ENCODE measurements at places on chromosomes 12 and 14. TPM values are rescaled to one million over a fixed set of nuclear protein-coding genes. Genes with fewer than 3 reads are reported as not detected.

- no peak for DNase-seq
These were observed 92.9 kb upstream of the EGLN3 start for GRCh38 chr14:34043627-34044372.

Gene ITGA5
- total RNA-seq: 1,054 TPM

- no peak for DNase-seq
These were observed 1541.9 kb downstream of the AACS start for GRCh38 chr12:126607157-126607556.

GRCh38 chr14:32932914-32933628 is 5.6 kb upstream of the NPAS3 start:
- no peak for DNase-seq

Gene LRRC10
- not detected for total RNA-seq

DNA sequence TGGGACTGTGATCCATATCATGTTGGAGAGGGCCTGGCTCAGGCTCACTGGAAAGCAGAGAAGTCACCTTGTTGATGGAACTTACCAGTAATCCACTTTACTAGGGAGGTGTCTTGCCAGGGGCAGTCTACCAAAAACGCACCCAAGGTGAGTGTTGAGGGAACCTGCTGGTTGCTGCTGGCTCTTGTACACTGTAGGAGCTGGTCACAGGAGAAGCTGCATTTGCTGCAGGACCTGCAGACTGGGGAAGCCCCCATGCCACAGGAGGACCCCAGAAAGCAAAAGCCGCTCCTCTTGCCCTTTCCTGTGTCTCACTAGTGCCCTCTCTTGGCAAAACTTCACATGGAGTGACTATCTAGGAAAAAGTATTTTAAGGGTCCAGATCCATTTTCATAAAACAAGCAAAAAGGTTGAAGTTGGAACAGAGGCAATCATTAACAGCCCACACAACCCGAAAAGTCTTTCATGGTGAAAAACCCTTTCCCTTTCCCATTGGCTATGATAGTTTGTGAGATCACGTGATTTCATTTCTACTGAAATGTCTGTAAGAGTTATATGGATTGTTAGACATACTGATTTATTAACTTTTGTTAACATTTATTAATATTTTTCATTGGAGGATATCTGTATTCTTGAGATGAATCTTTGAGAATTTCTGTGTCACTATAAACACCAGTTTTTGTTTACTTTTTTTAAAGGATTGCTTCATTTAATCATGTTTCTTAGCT is 59.2 kb downstream of the RASSF8 start:
- peak; percentile 60 for DNase-seq

GRCh38 chr12:26746121-26746714 is 86.8 kb downstream of the ITPR2 start:
- DNase-seq: no peak

GRCh38 chr12:105109465-105110212 is 2.1 kb downstream of the WASHC4 start:
- DNase-seq: no peak

GRCh38 chr12:63150713-63151622 is at the start of gene AVPR1A:
AVPR1A (minus strand) TSS chr12:63151201; CDS start chr12:63150836, 365 bp downstream.
- no peak for DNase-seq

Gene SLCO1B3
- not detected for total RNA-seq

DNA sequence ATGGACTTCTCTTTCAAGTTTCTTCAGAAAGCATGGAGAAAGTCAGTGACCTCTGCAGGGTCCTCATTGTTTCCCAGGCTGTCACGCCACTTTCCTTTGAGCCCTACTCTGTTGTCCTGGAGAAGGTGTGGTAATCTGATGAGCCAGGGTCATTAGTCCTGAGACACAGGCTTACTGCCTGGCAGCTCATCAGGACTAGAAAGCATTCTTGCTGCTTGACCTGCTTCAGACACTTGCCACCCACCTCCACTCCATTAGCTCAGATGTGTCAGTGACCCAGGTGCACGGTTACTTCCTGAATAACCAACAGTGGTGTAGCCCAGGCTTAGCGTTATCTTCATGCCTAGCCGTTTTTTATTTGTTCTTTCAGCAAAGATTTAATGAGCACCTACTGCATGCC is 93.9 kb downstream of the FGD4 start:
- DNase-seq: no peak

DNA sequence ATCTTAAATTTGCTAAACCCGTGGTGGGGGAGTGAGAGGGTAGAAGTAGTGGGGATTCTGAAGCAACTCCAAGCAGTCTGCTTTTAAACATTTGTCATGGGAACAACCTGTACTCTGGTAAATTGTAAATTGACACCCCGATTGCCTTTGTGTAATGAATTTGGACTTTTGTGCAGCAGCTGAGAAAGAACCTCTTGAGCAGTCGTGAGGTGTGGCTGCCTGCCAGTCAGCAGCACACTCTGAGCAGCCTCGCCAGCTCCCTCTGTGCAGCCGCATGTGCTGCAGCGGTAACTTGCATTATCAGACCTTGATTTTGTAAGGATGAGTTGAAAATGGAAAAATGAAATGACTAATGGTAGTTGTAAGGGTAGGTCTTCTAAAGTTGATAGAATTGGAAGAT is 74.3 kb downstream of the SUSD6 start:
- DNase-seq: no peak

- DNase-seq: no peak
These were observed 912.4 kb downstream of the VRK1 start for GRCh38 chr14:97709552-97709951.

Gene TAS2R9
- 0.18 TPM for total RNA-seq

Gene LRP1
- total RNA-seq: 21.4 TPM

Gene KCNK13
- not detected for total RNA-seq

- DNase-seq: no peak
These were observed 6.5 kb downstream of the TTC7B start for GRCh38 chr14:90809530-90810312.

- no peak for DNase-seq
These were observed 539.0 kb downstream of the VRK1 start for GRCh38 chr14:97336179-97336578.

GRCh38 chr12:76866726-76867125 is 12.1 kb downstream of the CSRP2 start:
- DNase-seq: no peak

DNA sequence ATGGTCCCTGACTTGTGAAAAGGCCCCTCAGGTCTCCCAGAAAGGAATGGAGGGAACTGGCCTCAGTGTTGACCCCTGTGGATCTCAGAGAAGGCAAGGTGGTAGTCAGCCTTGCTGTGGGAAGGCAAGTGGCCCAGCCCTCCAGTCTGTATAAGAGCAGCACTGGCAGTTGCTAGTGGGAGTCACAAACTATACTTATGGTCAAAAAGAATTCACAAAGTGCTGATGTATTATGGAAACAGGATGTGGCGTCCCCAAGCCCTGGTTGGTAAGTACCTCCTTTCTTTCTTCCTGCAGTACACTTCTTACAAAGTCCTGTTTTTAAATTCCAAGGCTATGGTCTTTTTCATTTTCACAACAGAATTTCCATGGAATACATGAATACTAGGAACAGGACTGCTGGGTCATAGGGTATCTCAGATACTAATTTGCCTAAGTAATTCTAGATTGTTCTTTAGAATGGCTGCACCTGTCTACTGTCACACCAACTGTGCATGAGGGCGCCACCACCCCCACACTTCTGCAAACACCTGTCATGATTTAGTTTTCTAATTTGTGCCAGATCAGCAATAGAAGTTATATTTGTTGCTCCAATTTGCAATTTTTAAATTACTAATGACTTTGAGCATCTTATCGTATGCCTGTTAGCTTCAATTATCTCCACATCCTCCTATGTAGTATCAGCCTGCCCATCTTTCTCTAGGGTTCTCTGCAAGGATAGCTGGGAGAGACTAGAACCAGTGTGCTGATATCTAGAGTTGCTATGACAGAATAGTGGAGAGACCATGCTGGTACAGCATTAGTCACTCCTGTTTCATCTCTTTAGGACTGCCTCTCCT is 40.7 kb upstream of the TMEM263 start:
- no peak for DNase-seq

DNA sequence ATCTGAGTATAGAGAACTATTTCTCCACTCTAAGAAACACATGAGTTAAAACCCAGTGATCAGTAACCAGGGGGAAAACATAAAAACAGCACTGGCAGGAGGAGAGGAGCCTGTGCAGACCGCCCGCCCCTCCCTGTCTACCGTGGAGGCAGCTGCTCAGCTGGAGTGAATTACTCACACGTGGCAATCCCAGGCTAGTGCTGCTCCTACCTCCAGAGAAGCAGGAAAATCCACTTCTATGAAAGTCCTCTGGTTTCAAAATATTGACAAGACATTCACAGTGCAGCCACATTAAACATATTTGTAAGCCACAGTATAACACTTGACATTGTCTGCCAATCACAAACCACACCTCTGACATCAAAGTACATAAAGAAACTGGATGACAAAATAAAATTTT is 16.7 kb downstream of the TMEM132D start:
- DNase-seq: no peak

DNA sequence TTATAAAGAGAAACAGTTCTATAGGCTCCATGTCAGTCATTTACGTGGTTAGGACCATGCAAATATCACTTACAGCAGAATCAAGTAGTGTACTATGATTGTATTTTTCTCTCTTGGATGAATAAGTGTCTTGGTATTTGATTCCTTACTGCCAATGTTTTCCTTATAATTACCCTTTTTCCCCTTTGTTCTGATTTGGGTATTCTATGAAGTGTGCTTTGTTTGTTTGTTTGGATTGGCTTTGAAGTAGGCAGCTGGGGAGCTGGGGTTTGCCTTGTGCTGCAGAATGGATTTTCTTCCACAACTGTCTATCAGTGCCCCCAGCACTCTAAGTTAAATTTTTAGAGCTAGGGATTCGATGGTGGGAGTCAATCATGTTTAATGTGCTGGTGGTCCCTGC is 12.4 kb downstream of the TMEM120B start:
- no peak for DNase-seq

DNA sequence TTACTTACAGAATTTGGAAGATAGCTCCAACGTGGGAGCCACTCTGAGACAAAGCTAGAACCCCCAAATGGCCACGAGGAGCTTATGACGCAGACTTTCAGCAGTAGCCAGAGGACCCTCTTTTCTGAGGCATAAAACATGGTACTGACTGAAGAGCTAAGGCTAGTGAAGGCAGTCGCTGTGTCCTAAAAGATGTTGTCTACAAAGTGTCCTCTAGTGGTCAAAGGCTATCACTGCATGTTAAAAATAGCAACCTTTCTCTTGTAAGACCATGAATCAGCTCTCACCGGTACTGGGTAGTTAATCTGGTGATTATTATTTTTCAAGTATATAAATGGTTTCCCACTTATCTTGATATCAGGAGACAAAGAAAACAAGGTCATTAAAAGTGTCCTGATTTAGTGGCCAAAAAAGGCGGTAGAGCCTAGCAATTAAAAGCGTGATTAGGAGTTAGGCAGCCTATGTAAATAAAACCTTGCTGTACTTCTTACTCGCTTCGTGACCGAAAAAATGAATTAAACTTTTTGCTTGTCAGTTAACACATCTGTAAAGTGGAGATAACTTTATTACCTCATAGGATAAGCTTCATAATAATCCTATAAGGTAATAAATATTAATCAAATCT is 47.0 kb upstream of the LGR5 start:
- peak; percentile 57 for DNase-seq

Gene TAS2R8
- not detected for total RNA-seq

GRCh38 chr12:3230758-3231375 is 153.7 kb downstream of the TSPAN9 start:
- no peak for DNase-seq

GRCh38 chr14:52797653-52798052 is 6.2 kb upstream of the GNPNAT1 start:
- no peak for DNase-seq

Gene NAB2
- total RNA-seq: 17.2 TPM

GRCh38 chr14:105529569-105530284 is 3.3 kb downstream of the TMEM121 start:
- no peak for DNase-seq

DNA sequence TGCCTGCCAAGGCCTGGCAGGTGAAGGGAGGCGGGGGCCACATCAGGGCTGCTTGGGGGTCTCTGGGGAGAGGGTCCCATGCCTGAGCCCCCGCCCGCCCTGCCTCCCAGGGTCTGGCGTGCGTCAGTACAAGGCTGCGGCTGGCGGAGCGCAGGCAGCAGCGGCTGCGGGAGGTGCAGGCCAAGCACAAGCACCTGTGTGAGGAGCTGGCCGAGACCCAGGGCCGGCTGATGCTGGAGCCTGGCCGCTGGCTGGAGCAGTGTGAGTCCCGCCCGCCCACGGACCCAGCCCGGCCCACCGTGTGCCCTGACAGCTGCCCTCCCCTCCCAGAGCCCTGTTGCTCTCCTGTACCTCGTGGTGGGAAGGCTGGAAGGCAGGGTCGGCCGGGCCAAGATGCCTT is 40.7 kb downstream of the KIF26A start:
- no peak for DNase-seq

GRCh38 chr12:124248941-124249825 is 45.7 kb upstream of the RFLNA start:
- no peak for DNase-seq

Gene JPH4
- total RNA-seq: not detected

Gene MIP
- total RNA-seq: 0.15 TPM

GRCh38 chr12:122862872-122863701 is 27.8 kb downstream of the HIP1R start:
- no peak for DNase-seq

Gene SYCP3
- total RNA-seq: not detected

GRCh38 chr12:57340104-57340503 is 89.1 kb upstream of the STAC3 start:
- DNase-seq: peak; percentile 12

DNA sequence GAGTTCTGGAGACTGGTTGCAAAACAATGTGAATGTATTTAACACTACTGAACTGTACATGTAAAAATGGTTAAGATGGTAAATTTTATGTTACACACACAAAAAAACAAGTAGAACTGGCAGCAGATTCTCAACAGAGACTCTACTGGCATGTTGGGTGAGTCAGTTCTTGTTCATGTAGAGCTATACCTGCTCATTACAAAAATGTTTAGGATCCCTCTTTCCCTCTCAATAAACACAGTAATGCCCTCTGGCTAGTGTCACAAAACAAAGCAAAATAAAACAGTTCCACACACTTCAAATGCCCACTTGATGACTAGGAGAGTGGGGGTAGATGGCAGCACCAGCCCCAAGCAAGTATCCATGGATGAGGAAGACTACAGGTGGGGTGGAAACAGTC is 13.7 kb upstream of the ZNF740 start:
- DNase-seq: no peak

DNA sequence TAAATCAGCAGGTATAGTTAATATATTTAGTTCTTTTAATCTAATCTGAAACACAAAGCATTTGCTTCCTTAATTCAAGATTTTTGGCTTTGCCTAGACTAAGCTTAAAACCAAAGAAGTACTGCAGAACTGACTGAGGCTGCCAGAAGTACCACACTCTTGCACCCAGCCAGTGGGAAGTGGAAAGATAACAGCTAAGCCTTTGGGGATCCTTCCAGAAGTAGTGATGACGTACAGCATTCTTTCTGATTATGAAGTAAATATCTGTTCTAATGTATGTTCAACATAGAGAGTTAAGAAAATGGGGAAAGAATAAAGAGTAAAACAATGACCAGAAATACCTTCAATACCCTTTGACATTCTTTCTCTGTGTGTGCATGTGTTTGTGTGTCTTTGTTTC is 19.3 kb downstream of the NTF3 start:
- no peak for DNase-seq

DNA sequence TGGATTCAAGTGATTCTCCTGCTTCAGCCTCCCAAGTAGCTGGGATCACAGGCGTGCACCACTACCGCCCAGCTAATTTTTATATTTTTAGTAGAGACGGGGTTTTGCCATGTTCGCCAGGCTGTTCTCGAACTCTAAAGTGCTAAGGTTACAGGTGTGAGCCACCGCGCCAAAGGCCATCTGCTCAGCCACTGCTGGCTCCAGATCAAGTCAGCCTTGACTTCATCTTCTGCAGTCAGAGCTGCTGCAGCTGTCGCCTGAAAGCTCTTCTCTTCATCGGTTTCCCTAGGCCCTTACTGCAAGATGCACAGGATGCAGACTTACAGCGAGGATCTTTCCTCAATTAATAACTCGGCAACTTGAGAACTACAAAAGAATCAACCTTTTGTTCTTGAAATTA is 66.8 kb downstream of the CLIP1 start:
- DNase-seq: no peak
